ENCODE measurements at places on chromosomes 7 and 10.

DNA sequence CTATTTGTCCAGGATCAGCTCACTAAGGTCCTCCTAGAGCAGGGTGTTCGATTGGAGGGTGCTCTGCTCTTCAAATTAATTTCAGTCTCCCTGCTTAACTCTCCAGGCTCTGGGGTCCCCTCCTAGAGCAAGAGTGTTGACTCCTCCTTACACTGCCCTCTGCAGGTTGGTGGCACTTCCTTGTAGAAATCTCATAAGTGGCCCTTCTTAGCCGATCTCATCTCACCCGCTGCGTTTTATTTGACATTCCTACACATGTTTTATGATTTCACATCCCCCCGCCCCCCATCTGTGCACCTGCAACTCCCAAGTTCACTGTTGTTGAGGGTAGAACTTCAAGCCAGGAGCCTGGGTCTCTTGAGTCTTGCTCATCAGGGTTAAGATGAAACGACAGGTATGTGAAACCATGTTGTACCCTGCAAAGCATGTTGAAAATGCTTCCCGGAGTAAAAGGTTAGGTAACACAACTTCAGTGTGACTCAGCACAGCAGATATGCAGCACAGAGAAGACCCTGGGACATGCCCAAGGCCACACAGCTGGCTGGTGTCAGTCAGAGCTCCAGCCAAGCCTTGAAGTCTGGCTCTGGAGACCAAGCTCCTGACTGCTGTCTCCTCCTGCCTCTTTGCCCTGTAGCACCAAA, 171.2 kb downstream of the PRKAG2 start:
- DNase-seq, result no peak

- no peak for DNase-seq
These were observed 84.8 kb upstream of the DIP2C start for GRCh38 chr10:774223-774622.

DNA sequence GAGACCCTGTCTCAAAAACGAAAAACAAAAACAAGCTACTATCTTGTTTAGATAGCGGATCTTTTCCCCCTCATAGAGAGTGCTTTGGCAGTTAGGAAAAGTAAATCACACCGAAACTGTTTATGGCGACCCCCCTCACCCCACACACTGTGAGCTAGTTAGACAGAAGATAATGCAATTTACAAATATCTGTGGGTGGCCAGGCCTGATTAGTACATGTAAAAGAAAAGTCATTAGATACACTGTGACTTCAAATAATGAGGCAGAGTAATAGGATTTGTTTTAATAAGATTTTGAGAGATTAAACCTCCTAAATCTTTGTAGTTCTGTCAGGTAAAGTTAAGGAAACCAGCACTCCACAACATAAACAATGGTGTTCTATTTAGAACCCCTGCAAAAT, 121.1 kb downstream of the ST7 start:
- no peak for DNase-seq

GRCh38 chr7:12685550-12685949, 1.9 kb upstream of the ARL4A start:
- DNase-seq, result peak; percentile 88

GRCh38 chr7:7816084-7816483, 97.7 kb upstream of the RPA3 start:
- no peak for DNase-seq

GRCh38 chr7:37970211-37970610, 49.8 kb downstream of the EPDR1 start:
- DNase-seq, result no peak

GRCh38 chr7:155268921-155269650, 28.6 kb upstream of the INSIG1 start:
- no peak for DNase-seq

- peak; percentile 72 for DNase-seq
These were observed 87.0 kb downstream of the CDK6 start for GRCh38 chr7:92749327-92749755.

DNA sequence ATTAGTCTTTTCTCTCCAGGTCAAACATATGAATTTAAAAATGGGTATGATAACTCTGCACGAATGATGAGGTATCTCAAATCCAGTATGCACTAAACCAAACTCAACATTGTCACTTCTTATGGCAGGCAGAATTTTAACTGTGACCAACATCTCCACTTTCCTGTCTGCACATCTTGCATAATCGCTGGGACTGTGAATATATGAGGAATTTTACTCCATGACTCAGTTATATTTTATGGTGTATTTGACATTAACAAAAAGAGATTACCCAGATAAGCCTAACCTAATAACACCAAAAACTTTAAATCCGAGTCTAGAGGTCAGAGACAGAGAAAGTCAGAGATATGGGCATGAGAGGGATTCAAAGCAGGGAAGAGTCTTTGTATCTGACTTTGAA, 454.5 kb upstream of the SEMA3D start:
- no peak for DNase-seq

DNA sequence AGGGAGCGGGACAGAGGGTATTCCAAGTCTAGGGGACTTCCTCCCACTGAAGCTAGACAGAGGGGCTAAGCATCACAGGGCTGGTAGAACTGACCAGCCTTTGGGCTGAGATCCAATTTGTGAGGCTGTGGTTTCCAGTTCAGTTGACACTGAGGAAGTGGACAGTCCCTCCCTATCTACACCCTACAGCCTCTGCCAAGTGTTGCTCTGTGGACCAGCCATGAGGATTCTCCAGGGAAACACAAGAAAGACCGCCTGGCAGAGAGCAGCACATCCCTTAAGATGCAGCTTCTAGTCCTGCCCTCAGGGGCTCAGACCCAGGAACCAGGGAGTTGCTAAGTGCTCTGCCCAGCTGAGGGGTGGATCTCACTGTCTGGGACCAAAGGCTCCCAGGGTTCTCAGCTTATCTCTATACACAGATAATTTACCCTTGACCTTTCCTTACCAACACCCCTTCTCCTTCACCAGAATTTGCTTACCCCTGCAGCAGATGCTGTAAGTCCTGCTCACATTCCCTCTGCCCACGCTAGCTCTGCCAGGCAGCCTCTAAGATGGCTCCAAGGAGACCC, 252.0 kb downstream of the SKIDA1 start:
- DNase-seq, result no peak

- no peak for DNase-seq
These were observed 129.0 kb upstream of the TCF7L2 start for GRCh38 chr10:112821038-112821437.

DNA sequence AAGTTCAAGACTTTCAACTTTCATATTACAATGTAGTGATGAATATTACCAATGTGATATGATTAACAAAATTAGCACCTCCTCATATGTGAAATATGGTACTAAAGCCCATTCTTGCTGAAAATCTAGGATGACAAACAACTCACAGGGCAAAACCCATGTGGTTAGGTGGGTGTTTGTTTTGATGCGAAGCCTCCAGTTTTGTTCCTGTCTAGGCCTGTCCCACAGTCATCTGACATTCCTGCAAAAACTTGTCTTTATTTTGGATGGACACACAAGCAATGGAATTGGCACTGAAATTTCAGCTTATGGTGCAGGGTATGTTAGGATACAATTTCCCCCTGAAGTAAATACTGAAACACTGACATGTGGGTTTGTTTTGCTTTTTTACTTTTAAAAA, 95.3 kb downstream of the PARD3 start:
- DNase-seq, result no peak

GRCh38 chr10:91247360-91248111, 27.1 kb downstream of the PCGF5 start:
- DNase-seq, result no peak

DNA sequence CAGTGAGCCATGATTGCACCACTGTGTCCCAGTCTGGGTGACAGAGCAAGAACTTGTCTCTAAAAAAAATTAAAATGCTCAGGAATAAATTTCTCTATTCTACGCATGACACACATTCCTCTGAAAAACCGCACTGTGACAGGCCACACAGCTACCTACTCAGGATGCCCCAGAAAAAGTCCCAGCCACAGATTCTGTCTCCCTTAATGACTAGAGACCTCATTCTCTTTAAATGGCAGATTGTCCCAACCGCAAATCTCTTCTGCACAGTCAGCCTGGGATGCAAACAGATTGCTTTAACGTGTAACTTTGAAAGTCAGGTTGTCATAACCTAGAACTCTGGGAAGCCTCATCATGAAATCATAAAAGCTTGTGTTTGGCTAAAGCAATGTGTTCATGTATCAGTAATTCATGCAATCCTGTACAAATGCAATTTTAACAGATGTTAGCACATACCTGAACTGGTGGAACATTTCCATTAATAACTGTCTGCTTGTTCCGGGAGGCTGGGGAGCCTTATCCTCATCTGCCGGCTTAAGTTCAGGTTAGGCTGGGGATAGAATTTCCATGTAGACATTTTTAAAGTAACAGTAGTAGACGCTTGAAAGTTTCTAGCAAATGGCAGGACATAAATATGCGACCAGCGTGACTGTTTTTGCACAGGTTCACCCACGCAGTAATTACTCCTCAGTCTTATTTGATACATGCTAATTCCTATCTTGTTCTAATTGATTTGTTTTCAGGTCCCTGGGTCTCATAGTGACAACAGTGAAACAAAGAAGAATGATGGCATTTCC, 26.2 kb upstream of the MSRB2 start:
- DNase-seq, result no peak

DNA sequence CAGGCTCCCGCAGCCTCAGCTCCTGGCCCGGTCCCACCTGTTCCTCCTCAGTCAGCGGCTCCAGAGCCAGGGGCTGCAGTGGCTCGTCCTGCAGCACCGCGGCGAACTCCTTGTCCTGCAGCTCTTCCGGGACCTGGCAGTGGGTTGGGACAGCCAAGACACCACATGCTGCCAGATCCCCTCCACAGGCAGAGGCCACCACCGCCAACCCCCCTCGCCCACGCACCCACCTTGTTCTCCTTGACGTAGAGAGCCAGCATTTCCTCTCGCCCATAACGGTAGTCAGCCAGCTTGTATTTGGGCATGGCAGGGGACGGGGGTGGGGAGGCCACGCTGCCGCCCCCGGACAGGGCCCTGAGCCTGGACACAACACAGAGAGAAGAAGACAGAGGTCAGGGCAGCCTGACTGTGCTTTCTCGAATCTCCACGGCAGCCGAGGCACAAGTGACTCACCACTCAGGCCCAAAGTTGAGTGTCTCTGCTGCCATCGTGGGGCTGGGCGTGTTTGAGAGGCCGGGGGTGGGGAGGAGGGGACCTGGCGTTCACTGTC, 6.2 kb downstream of the GIGYF1 start:
- DNase-seq, result no peak

DNA sequence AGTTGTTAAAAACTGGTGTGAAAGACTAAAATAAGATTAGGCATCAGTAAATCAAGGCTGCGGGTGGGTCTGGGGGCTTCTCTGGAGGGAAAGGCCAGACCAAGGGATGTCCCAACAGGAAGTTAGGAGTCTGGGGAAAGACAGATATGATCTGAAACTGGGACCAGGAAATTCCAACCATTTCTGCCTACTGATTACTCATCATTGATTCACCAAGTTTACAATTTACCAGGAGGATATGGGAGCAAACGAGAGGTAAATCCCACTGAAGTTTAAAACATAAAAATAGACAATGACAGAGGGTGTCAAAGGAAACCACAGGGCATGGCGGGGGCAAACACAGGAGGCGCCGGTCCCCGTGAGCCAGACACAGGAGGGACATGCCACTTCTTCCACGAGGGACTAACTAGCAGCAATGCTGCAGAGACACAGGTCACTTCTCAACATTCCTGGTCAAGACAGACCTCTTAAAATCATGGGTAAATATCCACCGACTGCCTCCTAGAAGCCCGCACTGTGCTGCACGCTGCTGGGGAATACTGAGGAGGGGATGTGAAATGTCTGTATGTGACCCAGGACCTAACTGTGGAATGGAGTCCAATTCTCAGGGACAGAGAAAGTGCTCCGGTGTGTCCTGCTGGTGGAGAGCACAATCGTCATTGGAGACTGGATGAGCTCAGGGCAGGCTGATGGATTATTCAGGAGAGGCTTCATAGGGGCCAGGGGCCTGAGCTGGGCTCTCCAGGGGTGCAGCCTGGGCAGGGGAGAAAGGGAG, 153.4 kb upstream of the KLF14 start:
- DNase-seq, result no peak

GRCh38 chr10:46538717-46539426, 17.6 kb downstream of the GPRIN2 start:
- no peak for DNase-seq

DNA sequence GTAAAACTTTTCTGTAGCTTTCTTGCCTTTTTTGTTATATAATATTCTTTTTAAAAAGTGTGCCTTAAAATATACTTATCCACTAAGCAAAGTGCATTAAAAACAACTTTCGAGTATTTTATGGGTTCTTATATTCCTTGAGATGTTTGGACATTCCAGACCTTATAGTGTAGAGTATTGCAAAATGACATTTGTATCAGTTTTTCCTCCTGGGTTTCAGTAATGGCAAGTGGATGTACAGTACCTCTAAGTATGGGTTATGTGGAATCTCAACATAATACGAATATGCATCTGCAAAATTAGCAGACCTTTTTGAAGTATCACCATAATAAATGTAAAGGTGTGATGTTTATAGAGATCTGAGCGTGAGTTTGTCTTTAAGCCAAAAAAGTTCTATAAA, 2.7 kb downstream of the CDK13 start:
- no peak for DNase-seq

GRCh38 chr7:138610671-138611170, 90.4 kb downstream of the SVOPL start:
- DNase-seq, result no peak

DNA sequence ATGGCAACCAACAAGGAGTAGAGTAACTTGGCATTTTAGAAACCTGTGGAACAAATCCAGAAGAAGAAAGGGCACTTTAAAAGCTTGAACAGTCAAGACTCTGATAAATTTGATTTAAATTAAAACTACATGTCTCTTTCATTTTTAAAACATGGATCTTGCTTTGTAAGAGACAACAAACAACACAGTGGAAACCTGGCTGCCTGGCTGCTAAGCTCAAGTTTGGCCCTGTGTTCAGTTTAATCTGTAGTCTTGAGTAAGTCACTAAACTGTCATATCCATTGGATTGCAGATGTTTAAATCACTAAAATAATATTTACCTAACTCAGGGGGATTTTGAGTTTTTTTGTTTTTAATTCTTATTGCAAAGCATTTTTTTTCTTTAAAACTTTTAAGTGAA, 374.9 kb upstream of the SEMA3D start:
- DNase-seq, result no peak

GRCh38 chr10:132187430-132188138, 836 bp downstream of the DPYSL4 start:
- no peak for DNase-seq

DNA sequence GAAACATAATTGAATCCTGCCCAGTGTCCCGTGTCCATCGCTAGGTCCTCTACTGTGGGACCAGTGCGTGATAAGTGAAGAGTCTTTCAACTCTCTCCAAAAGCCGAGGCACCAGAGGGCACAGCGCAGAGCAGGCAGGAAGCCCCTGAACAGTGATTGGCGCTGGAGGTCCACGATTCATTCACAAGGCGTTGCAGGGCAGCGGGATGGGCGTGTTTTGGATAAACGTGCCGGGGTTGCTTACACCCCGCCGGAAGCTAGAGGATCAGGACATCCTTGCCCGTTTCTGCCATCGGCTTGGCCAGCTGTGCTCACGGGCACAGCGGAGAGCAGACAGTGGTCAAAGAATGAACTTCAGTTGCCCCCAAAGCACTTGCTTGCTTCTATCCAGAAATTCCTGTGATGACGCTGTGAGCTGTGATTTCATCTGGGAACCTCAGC, 86.0 kb upstream of the PFKP start:
- DNase-seq, result peak; percentile 82

GRCh38 chr10:86372119-86372783, 5.7 kb upstream of the GRID1 start:
- no peak for DNase-seq
